H9 (cell line): ENCODE measurements at places on chromosomes 12 and 14.

- DNase-seq = no peak
Observed at GRCh38 chr12:29024117-29024516, 125.0 kb upstream of the FAR2 start.

- DNase-seq = no peak
Observed at GRCh38 chr12:117120787-117121186, 21.6 kb upstream of the TESC start.

GRCh38 chr12:112711507-112711906, 80.0 kb upstream of the RPH3A start:
- no peak for DNase-seq

GRCh38 chr14:50320283-50320682, 8.2 kb downstream of the DMAC2L start:
- DNase-seq = no peak

DNA sequence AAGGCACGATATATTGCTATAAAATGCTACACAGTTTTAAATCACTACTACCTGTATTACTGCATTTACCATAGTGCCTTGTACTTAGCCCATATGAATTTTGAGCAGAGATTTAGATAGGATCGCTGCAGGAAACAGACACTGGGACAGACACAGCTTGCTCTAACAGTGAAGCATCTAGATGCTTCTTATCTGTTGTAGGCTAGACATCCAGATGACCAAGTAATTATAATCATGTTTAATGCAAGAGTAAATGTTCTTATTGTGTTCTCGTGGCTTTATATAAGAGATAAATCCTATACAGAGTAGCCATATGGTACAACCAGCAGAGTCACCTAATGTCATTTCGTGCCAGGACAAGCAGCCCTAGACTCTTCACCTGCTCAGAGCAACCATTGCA, 92.8 kb downstream of the ASCL1 start:
- DNase-seq = no peak

- no peak for DNase-seq
Observed at GRCh38 chr12:96327346-96327745, 72.9 kb downstream of the CDK17 start.
